COR-L47 (cell line): ENCODE measurements at places on chromosomes 16 and 17.
A peak's percentile ranks its signal among the peaks of the same experiment; 100 is the strongest.

- DNase-seq: no peak
These were observed 6.0 kb downstream of the LYRM1 start for GRCh38 chr16:20906341-20907255.

DNA sequence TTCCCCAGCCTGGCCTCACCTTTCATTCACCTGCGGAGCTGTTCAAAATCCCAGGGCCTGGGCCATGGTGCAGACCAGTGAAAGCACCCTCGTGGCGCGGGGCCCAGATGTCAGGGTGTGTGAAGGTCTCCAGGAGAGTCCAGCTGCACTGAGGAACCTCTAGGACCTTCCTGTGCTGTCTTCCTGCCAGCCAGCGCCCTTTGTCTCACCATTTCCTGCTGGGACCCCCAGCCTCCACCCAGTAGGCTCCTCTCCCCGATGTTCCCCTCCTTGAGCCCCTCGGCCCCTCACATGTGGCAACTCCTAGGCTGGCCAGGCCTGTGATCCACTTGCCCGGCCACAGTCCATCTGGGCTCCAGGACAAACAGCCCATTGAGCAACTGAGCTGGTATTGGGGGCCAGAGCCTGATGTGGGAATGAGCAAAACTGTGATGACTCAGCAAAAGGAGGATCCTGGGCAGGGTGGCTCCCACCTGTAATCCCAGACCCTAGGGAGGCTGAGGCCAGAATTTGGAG, 677 bp downstream of the SULT1A2 start:
- DNase-seq: no peak

DNA sequence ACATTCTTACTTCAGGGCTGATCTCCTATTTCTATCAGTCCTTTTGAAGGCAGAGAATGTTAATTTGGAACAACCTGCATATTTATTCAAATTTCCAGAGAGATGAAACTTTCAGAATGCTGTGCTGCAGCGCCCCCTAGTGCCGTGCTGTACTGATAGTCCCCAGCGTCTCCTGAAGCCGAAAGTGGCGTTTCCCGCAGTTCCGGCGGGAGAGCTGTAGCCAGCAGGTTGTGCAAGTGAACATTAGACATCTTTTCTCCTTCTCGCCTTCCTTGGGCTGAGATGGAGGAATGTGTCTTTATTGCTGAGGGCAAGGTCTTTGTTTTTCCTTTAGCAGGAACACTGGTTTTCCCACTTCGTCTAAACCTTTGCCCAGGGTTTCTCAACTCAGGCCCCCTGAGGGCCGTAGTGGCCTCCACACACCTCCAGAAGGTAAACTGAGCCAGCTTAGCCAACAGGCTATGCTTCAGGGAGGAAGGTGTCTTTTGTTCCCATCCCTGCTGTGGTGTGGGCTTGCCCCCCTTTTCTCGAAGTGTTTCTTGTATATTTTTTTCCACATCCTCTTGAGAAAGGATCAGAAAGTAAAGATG, 26.4 kb downstream of the USP10 start:
- peak; percentile 69 for DNase-seq

DNA sequence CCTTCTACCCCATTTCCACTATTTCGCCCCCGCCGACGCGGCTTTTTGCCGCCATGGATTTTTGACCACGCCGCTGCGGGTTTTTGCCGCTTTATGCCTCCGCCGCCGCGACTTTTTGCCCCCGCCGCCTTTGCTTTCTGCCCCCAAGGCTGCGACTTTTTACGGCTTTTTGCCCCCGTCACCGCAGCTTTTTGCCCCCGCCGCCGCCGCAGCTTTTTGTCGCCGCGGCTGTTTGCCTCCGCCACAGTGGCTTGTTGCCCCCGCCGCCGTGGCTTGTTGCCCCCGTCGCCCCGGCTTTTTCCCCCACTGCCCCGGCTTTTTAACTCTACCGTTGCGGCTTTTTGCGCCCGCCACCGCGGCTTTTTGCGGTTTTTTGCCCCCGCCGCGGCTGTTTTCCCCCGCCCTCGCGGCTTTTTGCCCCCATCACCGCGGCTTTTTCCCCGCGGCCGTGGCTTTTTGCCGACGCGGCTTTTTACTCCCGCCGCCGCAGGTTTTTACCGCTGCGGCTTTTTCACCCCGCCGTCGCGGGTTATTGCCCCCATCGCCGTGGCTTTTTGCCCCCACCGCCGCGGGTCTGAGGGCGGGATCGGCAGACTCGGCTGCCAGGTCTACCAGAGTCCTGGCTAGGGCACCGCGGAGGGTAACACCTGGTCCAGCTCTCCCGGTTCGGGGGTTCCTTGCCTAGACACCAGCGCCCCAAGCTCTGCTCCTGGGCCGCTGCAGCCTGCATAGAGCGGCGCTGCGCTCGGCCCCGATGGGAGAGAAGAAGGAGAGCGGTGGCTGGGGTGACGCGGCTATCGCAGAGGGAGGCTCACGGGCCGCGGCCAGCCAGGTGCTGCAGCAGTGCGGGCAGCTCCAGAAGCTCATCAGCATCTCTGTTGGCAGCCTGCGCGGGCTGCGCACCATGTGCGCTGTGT, 562.7 kb upstream of the WSB1 start:
- no peak for DNase-seq

GRCh38 chr16:5059386-5060072, 6.2 kb downstream of the C16orf89 start:
- no peak for DNase-seq

GRCh38 chr16:3106205-3106928, 6.0 kb upstream of the ZNF205 start:
- DNase-seq: peak; percentile 94

DNA sequence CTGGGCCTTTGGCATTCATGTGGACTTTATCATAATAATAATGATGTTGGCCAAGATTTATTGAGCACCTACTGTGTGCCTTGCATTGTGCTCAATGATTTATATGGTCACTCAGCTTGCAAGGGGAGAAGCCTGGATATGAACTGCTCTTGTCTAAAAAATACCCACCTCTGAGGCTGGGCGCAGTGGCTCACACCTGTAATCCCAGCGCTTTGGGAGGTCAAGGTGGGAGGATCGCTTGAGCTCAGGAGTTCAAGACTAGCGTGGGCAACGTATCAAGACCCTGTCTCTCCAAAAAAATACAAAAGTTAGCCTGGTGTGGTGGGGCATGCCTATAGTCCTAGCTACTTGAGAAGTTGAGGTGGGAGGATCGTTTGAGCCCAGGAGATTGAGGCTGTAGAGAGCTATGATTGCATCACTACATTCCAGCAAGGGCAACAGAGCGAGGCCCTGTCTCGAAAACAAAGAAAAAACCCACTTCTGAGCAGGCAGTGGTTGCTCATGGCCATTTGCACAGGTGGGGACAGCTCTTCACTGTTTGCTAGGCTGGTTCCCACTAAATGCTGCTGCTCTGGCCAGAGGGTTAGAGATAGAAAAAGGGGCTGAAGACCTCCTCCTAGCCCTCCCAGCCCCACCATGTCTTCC, 4.3 kb upstream of the ADGRG1 start:
- DNase-seq: no peak

GRCh38 chr16:58652741-58653140, 23.1 kb upstream of the CNOT1 start:
- no peak for DNase-seq
